ENCODE measurements at places on chromosomes 12 and 14. TPM values are rescaled to one million over a fixed set of nuclear protein-coding genes. Genes with fewer than 3 reads are reported as not detected.
A peak's percentile ranks its signal among the peaks of the same experiment; 100 is the strongest.

Gene SMOC1
- polyA plus RNA-seq: 3.2 TPM

Gene SOX5
- 1.1 TPM for polyA plus RNA-seq

DNA sequence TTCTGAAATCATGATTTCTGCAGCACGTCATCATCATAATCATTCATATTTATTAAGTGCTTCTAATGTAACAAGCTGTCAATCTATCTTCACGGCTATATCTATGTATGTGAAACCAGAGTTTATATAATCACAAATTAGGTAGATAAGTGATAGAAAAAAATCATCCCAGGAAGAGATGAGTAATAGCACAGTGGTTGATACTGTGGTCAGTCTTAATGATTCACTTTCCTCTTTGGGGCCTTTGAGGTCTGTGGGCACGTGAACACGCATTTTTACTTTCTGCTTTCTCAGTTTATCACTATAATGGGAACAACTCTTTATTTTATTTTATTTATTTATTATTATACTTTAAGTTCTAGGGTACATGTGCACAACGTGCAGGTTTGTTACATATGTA is 265.9 kb upstream of the NOVA1 start:
- no peak for DNase-seq

DNA sequence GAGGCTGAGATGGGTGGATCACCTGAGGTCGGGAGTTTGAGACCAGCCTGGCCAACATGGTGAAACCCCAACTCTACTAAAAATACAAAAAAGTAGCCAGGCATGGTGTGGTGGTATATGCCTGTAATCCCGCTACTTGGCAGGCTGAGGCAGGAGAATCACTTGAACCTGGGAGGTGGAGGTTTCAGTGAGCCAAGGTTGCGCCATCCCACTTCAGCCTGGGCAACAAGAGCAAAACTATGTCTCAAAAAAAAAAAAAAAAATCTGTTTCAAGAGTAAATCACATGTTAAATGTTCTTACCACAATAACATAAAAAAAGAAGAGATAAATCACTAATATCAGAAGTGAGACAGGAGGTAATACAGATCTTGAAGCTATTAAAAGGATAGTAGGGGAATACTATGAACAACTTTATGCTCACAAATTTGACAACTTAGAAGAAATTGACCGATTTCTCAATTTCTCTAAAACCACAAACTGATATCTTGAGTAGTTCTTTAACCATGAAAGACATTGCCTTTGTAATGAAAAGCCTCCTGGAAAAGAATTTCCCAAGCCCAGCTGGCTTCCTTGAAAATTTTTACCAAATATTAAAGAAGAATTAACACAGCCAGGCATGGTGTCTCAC is 37.7 kb downstream of the TAOK3 start:
- no peak for DNase-seq

DNA sequence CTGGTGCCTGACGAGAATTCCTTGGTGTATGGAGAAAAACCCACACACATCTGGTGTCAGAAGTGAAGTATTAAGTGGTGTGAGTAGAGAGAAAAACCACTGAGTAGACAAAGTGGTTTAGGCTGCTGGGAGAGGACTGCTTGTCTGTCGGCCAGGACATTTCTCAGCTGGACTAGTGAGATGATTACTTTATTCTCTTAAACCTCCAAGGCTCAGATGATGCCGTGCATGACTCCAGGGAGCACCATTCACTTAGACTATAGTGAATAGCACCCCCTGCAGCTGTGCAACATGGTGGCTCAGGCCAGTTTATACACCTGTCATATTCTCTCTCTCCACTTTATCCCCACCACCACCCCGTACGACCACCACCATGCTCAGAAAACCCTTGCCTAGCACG is 28.5 kb upstream of the NFYB start:
- peak; percentile 60 for DNase-seq

DNA sequence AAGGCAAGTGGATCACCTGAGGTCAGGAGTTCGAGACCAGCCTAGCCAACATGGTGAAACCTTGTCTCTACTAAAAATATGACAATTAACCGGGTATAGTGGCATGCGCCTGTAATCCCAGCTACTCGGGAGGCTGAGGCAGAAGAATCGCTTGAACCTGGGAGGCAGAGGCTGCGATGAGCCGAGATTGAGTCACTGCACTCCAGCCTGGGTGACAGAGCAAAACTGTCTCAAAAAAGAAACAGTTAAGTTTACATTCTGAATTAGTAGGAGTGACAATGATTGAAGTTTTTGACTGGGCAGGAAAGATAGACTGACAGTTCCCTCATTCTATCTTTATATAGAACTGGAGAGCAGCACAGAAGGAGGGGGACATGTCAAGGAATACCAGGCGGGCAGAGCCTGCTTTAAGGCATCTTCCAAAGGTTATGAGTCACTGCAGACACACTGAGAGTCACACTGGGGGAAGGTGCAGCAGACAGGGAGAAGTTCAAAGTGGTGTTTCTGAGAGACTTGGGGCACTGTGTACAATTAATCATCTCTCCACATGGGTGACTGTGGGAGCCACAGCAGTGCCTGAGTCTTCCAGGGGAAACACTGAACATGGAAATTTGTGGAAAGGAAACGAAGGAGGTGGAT is 42.8 kb upstream of the RNASE3 start:
- peak; percentile 19 for DNase-seq

Measured in IMR-90 (cell line).